ENCODE measurements at places on chromosomes 1 and 21. TPM values are rescaled to one million over a fixed set of nuclear protein-coding genes. Genes with fewer than 3 reads are reported as not detected.

DNA sequence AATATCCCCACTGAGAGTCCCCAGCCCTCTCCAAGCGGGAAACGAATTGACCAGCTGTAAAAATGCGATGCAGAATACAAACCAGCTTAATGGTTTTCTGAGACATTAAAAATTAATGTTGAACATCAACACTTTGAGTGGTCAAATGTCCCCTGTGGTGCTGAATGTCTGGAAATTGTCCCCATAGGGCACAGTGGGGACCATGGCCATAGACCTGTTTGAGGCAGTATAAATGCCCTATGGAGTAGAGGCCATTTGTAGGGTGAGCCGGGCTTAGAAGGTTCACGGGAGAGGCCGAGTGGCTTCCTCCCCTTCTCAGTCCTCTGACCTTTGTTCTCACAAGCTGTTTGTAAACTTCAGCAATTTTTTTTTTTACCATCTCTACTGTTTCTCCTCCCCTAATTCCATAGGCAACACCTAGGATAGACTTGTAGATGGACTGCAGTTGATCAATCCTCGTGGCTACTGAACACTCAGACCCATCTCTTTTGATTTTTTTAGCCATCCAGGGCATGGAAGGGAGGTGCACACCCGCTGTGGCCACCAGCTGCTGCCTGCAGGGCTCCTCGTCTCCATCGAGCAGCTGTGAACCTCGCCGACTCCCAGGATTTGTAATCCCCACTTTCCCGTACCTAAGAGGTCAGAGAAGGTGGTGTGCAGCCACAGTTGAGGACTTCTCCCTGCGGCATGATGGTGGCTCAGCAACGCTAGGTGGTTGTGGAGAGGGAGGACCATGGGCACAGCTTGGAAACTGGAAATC lies 41.0 kb downstream of the KAZN start:
- no peak for DNase-seq

GRCh38 chr1:202638019-202638700 lies 72.1 kb downstream of the SYT2 start:
- DNase-seq: no peak

The CFHR1 gene
- 0.16 TPM for total RNA-seq

DNA sequence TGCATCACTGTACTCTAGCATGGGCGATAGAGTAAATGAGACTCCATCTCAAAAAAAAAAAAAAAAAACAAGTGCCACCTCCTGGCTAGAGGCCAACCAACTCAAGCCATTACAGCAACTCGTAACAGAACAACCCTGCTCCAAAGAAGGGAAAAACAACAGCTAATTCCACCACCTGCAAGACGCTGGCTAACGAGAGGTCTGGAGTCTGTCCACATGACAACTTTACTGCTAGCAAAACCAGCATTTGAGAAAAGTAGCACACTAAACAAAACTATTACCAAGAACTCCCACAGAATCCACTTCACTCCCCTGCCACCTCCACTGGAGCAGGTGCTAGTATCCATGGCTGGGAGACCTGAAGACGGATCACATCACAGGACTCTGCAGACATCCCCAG lies 24.1 kb upstream of the EGLN1 start:
- no peak for DNase-seq

DNA sequence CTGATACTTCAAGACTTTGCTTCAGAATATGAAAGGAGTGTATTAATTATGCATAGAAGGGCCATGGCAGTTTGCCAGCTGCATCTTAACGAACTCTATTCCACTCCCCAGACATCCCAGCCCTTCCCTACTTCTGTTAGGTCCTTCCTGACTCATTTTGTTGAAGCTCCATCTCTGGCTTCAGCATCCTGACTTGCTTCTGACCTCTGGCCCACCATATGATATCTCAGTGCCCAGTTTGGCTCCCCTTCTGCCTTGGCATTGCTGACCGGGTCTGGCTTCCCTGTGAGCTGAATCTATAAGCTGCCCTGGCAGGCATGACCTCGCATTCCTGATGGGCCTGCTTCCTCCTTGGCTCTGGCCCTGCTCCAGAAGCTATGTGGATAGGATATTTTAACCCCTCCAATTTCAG lies 27.6 kb upstream of the ARHGAP29 start:
- DNase-seq: no peak

- DNase-seq: peak; percentile 38
Observed at GRCh38 chr1:205477121-205477758, 21.4 kb upstream of the BLACAT1 start.

- no peak for DNase-seq
Observed at GRCh38 chr1:53981220-53981619, 35.1 kb downstream of the LRRC42 start.

DNA sequence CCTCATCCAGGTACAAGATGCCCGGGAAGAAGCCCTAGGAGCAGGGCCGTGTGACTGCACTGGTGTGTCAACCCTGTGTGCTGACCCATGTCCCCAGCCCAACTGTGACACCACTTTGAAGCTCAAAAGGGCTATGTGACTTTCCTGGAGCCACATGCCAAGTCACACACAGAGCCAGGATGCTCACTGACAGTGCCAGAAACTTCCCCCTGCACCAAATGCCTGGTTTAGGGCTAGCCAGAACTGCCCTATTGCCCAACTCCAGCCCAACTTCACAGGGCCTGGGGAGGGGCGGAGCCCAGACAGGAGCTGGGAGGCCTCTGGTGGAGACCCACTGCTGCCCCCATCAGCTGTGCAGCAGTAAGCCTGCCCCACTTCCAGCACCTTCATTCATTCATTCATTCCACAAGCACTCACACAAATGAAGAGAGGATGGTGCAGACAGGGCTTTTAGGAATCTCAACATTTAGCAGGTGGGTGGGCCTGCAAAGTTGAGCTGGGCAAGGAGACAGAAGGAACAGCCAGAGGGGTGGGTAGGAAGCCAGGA lies 36.7 kb downstream of the KCNQ4 start:
- DNase-seq: peak; percentile 50

The KRTAP11-1 gene
- not detected for total RNA-seq

GRCh38 chr1:223077247-223077833 lies 65.7 kb downstream of the TLR5 start:
- DNase-seq: peak; percentile 42

- DNase-seq: no peak
Observed at GRCh38 chr1:200165493-200166220, 138.1 kb downstream of the NR5A2 start.

DNA sequence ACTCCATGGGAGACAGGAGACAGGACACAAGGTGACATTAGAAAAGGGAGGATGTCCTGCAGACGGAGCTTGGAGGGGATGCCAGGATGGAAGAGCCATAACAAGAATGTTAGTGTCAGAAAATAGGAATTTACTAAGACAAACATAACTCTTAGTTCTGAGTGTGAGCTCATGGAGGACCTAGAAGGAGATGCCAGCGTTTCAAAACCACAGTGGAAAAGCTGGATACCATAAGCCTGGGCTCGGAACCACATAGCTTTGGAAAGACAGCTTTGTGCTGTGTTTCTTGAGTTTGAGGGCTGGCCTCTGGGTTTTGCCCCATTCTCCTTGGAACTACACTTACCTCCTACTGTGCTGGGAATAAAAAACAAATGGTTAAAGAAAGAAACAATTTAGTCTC lies 128.4 kb downstream of the S1PR1 start:
- DNase-seq: no peak

DNA sequence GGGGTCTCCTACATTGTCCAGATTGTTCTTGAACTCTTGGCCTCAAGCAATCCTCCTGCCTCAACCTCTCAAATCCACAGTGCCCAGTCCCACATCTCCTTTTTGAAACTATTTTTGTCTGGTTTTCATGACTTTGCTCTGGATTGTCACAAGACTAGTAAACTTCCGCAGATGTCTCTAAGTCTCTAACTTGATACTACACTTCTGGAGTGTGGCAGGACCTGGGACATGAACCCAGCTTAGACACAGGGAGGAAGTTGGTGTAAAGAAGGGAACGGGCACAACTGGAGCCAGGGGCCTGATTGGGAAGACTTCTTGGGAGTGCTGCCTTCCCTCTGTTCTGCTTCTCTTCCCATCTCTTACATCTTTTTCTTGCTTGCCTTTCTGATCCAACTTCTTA lies 16.2 kb upstream of the DISC1 start:
- no peak for DNase-seq

DNA sequence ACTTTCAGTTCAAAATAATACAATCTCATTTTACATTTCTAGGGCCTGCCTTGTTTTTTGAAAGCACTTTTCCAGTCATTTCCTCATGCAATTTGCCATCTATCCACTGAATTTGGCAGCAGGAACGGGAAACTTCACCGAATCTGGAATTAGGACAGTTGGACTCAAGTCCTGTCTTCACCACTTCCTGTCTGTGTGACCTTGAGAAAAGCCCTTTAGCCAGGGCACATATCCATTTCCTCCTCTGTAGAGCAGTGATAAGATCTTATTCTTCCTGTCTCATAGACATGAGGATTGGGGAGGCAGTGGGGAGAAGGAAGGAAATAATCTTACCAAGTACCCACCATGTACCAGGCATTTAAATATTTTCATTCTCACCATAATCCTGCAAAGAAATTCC lies 12.0 kb downstream of the VAV3 start:
- DNase-seq: no peak

DNA sequence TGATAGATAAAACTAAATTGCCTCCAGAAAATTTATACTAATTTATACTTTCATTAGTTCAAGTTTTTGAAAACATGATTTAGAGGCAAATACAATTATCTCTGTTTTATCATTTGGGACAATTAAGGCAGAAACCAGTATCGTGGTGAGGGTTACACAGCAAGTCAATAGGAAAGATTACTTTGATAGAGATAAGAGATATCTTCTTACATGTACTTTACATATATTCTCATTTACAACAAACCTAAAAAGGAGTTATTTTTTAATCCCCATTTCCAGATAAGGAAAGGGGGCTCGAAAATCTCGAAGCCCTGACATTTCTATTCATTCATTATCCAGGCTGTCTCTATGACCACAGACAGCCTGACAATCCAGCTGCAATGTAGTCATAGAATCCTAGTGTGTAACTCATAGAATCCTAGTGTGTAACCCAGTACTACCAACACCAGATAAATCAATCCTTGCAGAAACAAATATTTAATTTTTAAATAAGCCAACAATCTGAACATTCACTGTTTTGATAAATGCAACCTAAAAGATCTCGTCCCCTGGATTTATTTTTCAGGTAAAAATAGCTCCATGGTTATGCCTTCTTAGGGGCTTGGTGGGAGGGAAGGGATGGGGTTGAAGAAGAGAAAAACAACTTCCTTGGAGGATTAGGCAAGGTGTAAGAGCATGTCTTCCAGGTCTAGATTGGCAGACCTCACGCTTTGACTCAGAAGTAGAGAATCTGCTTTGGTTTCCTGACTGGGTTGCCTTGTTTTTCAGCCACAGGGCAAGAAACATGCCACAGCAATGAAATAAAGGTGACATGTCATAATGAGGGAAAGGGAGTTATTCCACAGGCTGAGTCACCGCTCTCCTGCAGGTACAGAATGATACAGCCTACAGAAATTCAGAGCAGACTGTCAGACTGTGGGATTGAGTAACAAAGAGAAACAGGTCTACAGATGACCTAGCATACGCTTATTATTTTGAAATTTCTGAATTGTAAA lies 45.6 kb downstream of the IRF2BP2 start:
- no peak for DNase-seq

DNA sequence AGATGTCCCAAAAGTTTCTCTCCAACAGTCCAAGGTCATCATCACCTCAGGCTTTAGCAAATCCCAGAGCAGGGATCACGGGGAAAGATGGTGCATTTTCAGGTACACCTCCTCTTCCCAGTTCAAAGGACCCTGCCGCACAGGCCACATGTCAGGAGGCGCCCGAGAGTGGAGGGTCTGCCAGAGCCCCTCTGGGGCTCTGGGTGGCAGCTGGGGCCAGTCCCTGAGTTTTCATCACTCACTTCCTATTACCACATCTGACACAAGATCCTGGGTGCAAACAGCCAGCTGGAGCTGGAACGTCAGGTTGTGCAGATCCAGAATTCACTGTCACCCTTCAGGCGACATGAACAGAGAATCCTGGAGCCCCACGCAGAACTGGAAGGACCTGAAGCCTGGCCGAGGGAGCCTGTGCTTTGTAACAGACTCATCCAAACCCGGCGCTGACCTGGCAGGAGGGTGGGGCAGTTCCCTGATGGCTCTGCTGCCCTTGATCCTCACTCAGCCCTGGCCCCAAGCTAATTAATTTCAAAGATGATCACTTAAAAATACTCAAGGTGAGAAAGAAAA lies 8.8 kb downstream of the TMEM63A start:
- no peak for DNase-seq

DNA sequence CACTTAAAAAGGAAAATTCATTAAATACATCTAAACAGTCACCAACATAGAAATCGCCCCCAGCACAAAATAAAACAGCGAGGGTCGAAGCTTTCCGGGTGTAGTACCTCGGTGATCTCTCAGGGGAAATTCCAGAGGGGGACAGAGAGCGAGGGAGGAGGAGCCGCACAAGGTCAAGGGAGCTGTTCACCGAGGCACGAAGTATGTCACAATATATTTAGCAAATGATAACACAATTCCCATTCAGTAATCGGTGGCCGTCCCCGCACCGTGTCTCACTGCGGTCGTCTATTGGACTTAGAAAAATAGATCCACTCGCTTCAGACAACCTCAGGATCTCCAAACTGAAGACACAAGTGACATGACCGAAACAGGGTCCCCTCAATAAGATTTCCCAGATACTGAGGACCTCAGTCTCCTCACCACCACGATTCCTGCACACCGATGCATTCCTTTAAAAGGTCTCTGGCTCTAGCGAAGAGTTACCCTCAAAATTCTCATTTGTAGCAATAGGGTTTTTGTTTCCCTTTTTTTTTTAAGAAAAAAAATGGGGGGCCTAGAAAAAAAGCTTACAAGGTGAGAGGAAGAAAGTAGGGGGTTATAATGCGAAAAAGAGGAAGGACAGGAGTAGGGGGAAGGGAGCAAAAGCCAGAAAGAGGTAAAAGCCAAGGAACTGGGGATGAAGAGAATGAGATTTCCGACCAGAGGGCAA lies 1.1 kb downstream of the LPGAT1 start:
- DNase-seq: peak; percentile 43

GRCh38 chr21:9767592-9768375 lies 753.6 kb upstream of the TPTE start:
- DNase-seq: no peak

- DNase-seq: no peak
Observed at GRCh38 chr1:59169703-59170102, 127.2 kb upstream of the FGGY start.

GRCh38 chr1:22810378-22810777 lies 99.7 kb downstream of the EPHB2 start:
- no peak for DNase-seq

DNA sequence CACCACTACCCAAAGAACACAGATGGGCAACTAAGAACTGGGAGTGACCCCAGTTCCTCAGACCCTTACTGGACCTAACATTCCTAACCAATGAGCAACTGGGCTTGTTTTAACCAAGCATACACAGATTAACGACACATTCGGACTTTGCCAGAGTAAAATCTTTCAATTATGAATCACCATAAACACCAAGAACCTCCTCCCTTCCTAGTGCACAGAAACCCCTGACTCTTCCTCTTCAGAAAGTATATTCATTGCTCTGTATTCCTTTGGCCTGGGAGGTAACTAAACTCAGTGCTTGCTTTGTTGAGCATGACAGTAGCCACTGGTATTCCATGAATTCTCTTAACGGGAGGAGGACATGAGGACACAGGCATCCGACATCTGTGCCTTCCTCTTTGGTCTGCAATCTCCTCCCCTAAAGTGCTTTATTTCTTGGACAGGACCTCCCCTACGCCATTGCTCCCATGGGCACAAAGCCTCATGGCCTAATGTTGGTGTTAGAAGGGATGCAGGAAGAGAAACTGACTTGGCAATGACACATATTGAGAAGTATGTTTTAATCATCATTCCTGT lies 42.7 kb downstream of the SEC16B start:
- no peak for DNase-seq

- peak; percentile 20 for DNase-seq
Observed at GRCh38 chr1:170630977-170631376, 33.0 kb upstream of the PRRX1 start.

Data from WTC11 (cell line).